ENCODE measurements at places on chromosomes 4 and X.

- no peak for DNase-seq
These were observed 41.8 kb downstream of the SULT1E1 start for GRCh38 chr4:69818060-69818639.

DNA sequence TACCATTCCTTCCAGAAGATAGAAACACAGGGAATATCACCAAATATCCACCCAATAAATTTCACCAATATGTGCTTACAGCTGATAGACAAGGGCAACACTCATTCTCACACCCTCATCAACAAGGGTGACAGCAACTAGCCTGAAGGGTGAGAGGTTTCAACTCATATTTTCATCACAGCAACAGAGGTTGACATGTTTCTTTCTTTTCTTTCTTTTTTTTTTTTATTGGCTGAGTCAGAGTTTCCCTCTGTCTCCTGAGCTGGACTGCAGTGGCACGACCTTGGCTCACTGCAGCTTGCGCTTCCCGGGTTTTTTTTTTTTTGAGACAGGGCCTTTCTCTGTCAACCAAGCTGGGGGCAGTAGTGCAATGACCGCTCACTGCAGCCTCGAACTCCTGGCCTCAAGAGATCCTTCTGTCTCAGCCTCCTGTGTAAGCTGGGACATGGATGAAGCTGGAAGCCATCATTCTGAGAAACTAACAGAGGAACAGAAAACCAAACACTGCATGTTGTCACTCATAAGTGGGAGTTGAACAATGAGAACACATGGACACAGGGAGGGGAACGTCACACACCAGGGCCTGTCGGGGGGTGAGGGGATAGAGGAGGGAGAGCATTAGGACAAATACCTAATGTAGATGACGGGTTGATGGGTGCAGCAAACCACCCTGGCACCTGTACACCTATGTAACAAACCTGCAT, 27.5 kb upstream of the ASMTL start:
- DNase-seq, result peak; percentile 2

DNA sequence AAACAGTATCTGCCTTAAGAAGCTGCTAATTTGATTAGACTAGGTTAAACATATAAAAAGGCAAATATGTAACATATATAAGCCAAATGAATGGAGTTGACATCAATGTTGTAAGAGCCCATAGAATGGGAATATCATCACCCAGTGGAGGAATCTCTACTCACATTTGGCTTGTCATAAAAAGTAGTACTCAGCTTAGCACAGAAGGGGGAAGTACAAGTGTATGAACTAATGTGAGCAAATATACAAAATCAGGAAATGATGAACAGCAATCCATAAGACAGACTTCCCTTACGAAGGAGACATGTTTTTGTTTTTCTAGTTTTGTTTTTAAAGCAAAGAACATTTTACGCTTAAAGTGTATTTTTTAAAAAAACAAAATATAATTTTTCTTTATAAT, 74.9 kb downstream of the MAB21L2 start:
- DNase-seq, result no peak

GRCh38 chrX:87409113-87409841, 108.3 kb upstream of the KLHL4 start:
- no peak for DNase-seq

GRCh38 chr4:139934708-139935195, 219.2 kb downstream of the MAML3 start:
- DNase-seq, result no peak

- DNase-seq, result no peak
These were observed 1291.3 kb downstream of the FSTL5 start for GRCh38 chr4:160872491-160872890.

- DNase-seq, result no peak
These were observed 46.1 kb upstream of the TMEM192 start for GRCh38 chr4:165158762-165159161.

DNA sequence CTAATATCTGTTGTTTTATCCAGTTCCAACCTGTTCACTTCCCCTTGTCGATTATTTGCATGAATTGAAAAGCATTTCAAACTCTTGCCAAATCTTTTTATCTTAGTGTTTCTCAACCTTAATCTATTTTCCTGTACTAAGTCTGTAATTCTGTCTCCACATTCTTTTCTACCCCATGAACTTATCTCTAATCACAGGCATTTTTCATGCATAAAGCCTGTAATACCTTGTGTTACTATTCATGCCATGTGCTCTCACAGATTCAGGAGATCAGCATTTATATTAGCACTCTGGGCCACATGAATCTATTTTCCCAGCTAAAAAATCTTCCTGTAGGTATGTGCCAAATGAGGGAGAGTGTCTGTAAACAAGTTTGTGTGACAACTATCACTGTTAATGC, 1360.9 kb downstream of the STIM2 start:
- DNase-seq, result no peak

DNA sequence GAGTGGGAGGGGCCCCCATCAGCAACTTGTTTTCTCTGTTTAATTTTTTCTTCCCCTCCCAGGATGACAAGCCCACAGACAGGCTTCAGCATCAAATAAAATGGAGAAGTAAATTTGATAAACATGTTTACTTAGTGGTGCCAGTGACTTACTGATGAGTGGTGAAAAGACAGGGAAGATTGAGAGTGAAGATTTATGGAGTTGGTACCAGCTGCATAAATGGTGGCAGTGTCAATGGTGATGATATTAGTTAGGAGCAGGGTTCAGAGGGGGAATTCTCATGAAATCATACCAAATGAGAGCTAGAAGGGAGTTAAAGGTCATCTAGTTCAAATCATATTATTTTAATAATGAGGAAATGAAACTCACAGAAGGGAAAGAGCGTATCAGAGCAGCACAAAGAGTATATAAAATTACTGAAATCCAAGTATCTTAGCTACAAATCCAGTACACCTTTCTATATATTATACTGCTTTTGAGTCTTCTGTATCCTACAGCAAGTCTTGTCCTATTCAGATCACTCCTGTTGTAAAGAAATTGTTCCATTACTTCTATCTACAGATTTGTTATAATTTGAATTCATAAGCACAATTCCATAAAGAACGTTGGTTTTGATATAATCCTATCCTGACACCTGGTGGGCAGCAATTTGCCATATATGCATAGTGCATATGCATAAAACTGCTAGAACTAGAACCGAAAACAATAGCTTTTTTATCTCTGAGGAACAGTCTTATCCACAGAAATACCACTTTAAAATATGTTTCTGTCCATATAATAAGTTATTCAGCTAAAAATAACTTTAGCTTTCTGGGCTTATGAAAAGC, 5.0 kb downstream of the P2RY10 start:
- no peak for DNase-seq

- DNase-seq, result no peak
These were observed 101.9 kb downstream of the EFNB1 start for GRCh38 chrX:68930542-68931317.

- no peak for DNase-seq
These were observed 33.8 kb downstream of the CEP44 start for GRCh38 chr4:174317531-174317930.

- DNase-seq, result no peak
These were observed 31.1 kb upstream of the CLNK start for GRCh38 chr4:10715696-10716095.
